ENCODE measurements at places on chromosomes 6 and 20.

DNA sequence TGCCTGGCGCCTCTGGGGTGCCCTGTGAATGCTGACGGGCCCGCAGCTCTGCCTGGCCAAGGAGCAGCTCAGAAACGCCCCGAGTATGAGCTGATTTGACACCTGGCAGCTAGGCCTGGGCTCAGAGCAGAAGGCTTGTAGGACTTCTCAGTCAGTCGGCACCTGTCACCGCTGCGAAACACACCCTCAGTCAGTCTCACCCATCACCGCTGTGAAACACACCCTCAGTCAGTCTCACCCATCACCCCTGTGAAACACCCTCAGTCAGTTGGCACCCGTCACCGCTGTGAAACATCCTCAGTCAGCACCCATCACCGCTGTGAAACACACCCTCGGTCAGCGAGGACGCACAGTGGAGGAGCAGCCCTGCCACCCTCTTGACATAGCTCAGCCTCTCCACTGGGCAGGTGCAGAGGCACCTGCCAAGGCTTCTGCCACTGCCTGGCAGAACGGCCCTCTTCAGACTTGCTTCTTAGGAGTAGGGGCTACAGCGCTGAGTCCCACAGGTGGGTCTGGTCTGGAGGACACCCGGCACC is 109.0 kb downstream of the PSMB1 start:
- no peak for DNase-seq

DNA sequence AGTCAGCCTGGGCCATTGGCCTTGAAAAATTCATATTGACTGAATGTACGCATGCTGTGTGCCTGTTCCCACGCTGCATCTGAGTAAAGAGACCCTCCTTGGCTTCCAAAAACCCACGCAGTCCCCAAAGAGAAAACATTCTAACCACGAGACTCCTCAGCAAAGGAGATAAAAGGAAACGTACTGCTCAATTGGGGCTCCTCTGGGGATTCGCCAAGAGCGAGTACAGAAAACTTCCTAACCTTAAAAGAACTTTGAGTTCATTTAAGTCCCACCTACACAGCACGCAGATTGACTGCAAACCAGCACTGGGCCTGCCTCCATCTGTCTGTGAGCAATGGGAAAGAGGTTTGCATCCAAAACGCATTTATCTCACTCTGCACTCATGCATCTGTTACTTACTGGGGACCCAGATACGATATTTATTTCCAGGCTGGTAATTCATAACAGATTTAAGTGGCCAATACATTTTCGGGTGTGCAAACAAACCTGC is 505.9 kb upstream of the CHD6 start:
- DNase-seq, result no peak

GRCh38 chr6:109979033-109979921 is 1.2 kb downstream of the GPR6 start:
- DNase-seq, result no peak

- DNase-seq, result no peak
These were observed 12.0 kb downstream of the LMBRD1 start for GRCh38 chr6:69784595-69785377.

- no peak for DNase-seq
These were observed 199.3 kb downstream of the TENT5A start for GRCh38 chr6:81553216-81553615.

GRCh38 chr6:48098923-48099322 is 12.1 kb downstream of the PTCHD4 start:
- no peak for DNase-seq
